HFF-Myc (cell line): ENCODE measurements at places on chromosomes 16 and 17.

- DNase-seq, result no peak
Observed at GRCh38 chr16:85524630-85525419, 88.3 kb upstream of the GSE1 start.

GRCh38 chr16:79439901-79440300 is 160.6 kb downstream of the MAF start:
- no peak for DNase-seq

- no peak for DNase-seq
Observed at GRCh38 chr17:40564195-40564882, 933 bp downstream of the CCR7 start.

- no peak for DNase-seq
Observed at GRCh38 chr17:18261146-18261515, 669 bp downstream of the MIEF2 start.

GRCh38 chr17:49696233-49696761 is 11.5 kb downstream of the SLC35B1 start:
- no peak for DNase-seq

GRCh38 chr16:78929841-78930240 is 670.7 kb downstream of the MAF start:
- DNase-seq, result no peak

GRCh38 chr16:3664187-3664896 is 9.9 kb downstream of the DNASE1 start:
- no peak for DNase-seq

DNA sequence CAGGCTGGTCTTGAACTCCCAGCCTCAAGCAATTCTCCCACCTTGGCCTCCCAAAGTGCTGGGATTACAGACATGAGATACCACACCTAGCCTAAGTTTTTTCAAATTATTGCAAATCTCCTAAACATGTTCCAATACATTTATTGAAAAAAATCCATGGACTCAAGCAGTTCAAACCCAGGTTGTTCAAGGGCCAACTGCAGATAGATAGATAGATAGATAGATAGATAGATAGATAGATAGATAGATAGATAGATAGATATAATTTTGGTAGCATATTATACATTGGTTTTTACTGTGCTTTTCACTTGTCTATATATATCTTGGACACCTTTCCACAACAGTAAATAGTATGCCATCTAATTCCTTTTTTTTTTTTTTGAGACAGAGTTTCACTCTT is 20.9 kb upstream of the RBBP6 start:
- no peak for DNase-seq

DNA sequence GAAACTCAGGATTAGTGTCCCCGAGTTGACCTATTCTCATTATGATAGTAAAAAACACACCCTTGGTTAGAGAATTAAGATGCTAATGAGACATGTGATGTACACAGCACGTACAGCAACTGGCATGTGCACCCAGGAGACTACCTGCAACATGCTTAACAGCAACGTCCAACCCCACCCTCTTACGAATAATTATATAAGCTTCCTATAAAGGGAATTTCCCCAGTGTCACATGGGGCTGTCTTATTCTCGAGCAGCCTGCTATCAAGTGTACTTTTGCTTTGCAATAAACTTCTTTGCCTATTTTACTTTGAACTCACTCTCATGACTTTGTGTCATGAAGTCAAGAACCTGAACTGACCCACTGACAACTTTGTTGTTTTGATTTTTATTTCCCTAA is 62.4 kb upstream of the PMFBP1 start:
- DNase-seq, result no peak

DNA sequence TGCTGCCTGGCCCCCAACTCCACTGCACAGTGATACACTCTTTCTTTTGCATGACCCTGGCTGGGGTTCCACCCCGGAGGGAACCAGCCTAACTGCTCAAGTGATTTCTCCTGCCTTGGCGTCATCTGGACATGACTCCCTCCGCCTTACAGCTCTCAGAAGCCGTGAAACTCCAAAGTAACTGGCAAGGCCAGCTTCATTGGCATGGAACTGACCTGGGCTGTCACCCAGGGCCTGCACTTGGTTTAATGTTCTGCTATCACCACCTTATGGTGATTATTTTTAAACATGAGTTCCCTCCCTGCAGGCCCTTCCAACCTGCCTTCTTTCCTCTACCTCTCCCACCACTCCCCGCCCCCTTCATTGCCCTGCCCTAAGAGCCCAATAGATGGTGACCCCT is 139.7 kb upstream of the CDH5 start:
- DNase-seq, result no peak

- DNase-seq, result no peak
Observed at GRCh38 chr17:76988796-76989195, 120.6 kb downstream of the MGAT5B start.

- no peak for DNase-seq
Observed at GRCh38 chr16:82651921-82652601, 25.3 kb downstream of the CDH13 start.

GRCh38 chr16:51458356-51459140 is 307.5 kb upstream of the SALL1 start:
- no peak for DNase-seq

- no peak for DNase-seq
Observed at GRCh38 chr16:84763629-84764028, 56.2 kb upstream of the CRISPLD2 start.

DNA sequence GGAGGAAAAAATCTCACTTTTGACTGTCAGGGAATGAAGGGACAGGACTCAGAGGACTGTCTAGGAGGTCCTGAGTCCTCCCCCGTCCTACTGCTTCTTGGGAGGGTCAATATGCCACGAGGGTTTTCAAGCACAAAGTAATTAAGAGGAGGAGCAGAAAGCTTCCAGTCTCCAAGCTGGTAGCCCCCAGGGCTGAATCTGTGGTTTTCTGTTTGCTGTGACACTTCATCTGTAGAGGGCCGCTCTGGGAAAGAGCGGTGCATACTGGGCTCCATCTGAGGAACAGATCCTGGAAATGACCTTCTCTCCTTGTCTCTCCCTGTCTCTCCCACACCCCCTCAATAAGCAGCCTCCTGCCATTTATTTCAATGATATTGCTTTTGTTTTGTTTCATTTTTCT is 180.1 kb upstream of the SDK2 start:
- DNase-seq, result no peak

GRCh38 chr16:66618588-66619375 is 14.3 kb downstream of the CMTM3 start:
- peak; percentile 87 for DNase-seq

GRCh38 chr17:9177212-9177611 is 155.9 kb downstream of the NTN1 start:
- peak; percentile 5 for DNase-seq

DNA sequence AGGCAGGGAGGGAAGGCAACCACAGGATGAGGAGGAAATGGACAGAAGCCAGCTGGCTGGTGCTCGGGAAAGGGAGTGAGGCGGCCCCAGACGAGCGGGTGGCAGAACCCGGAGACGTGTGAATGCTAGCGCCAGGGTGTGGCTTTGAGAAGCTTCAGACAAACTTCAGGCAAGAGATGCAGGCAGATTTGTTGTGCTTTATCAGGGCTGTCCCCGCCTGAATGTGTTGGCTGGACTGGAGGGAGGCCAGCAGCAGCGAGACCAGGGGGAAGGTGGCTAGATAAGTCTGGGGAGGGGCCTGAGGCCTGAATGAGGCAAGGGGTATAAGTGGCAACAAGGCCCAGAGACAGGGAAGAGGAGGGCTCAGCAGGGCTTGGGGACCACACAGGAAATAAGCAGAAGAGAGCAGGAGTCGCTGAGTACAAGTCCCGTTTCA is 22.0 kb downstream of the CAMKK1 start:
- DNase-seq, result no peak

GRCh38 chr16:30753596-30753995 is 5.4 kb downstream of the PHKG2 start:
- no peak for DNase-seq

DNA sequence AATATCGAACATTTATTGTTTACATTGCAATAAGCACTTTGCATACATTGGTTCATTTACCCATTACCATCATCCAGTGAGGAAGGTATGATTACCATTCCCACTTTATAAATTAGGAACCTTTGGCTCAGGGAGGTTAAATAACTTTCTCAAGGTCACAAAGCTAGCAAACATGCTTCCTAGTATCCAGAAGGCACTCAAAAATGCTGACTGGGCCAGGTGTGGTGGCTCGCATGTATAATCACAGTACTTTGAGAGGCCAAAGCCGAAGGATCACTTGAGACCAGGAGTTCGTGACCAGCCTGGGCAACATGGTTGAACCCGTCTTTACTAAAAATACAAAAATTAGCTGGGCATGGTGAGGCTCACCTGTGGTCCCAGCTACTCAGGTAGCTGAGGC is 259.6 kb downstream of the TMEM114 start:
- no peak for DNase-seq

DNA sequence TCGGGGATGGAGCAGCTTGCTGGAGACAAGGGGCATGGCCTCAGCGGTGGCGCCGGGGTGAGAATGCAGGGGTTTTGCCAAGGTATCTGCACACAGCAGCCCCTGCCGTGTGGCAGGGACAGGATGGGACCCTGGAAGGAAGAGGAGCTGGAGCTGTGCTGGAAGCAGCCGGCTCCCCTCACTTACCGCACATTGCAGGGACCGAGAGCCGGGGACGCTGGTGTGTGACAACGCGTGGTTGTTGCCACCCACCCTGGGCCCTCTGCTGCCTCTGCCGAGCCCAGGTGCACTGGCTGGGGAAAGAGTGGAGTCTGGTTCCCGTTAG is 3.0 kb downstream of the NUBP2 start:
- no peak for DNase-seq
